ENCODE measurements at places on chromosomes 5 and 9. TPM values are rescaled to one million over a fixed set of nuclear protein-coding genes. Genes with fewer than 3 reads are reported as not detected.

DNA sequence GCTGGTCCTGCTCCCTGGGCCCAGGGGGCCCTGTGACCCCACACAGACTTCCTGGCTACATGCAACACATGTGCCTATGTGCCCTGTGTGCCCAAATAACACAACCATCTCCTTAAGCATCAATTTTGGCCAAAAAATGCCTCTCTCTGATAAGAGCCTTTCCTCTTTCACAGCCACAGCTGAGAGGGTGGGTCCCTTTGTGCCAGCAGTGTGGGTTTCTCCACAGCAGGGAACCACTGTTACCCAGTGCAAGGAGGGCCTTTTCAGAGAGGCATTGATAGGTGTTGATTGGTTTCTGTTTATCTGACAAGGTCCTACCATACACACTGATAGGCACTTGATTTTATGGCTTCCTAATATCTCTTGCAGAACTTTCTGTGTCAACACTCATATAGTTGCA is 42.7 kb downstream of the SYK start:
- no peaks in the 10 kb centered on the region for H3K4me1 ChIP-seq
- no peak overlapping the region for H3K4me3 ChIP-seq
- no peaks in the 10 kb centered on the region for H3K27me3 ChIP-seq
- H3K27ac ChIP-seq: no peak overlapping the region

The FOXD4L4 gene
- 0.21 TPM for total RNA-seq

The DNAI1 gene
- total RNA-seq: not detected

GRCh38 chr9:114806526-114806900 is 674 bp upstream of the TNFSF15 start:
- no peak for DNase-seq
- H3K4me3 ChIP-seq: no peak overlapping the region
- H3K27ac ChIP-seq: no peak overlapping the region
- H3K27me3 ChIP-seq: no peaks in the 10 kb centered on the region
- H3K4me1 ChIP-seq: no peaks in the 10 kb centered on the region
- no peaks in the 10 kb centered on the region for H3K36me3 ChIP-seq

- no peaks in the 10 kb centered on the region for H3K4me1 ChIP-seq
- DNase-seq: no peak
- no peak overlapping the region for H3K4me3 ChIP-seq
Observed at GRCh38 chr5:133122711-133123110, 70.9 kb downstream of the HSPA4 start.

- DNase-seq: no peak
- no peaks in the 10 kb centered on the region for H3K36me3 ChIP-seq
- H3K4me3 ChIP-seq: no peak overlapping the region
- H3K27me3 ChIP-seq: no peaks in the 10 kb centered on the region
Observed at GRCh38 chr5:34531751-34532360, 124.3 kb upstream of the RAI14 start.

DNA sequence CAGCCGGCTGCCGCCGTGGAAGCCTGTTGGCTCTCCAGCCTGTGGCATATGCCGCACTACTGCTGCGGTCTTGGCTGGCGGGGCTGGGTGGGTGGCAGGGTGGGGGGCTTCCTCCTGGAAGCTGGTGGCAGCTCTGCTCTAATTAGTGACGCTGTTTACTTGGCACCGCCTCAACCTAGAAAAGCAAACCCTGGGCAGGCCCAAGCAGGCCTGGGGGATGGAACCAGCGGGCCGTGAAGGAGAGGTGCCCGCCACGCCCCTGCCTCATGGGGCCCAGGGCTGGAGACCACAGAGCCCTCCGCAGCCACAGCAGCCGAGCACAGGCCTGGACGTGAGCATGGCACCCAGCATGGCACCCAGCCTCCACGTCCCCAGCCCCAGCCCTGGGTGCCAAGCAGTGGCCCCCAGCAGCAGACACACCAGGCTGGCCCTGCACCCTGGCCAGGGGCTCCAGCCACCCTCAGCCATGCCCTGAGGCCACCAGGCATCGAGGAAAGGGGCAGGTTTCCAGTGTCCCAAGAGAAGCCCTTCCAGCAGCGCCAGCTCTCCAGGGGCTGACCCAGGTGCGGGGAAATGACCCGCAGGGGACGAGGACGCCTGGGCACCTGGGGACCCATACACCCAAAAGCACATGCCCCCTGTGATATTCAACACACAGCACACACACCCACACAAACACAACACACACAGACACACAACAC is 5.4 kb upstream of the CCDC187 start:
- H3K4me3 ChIP-seq: no peak overlapping the region
- no peak overlapping the region for H3K27ac ChIP-seq
- H3K36me3 ChIP-seq: no peaks in the 10 kb centered on the region
- DNase-seq: no peak
- peaks cover 12% of the 10 kb centered on the region for H3K27me3 ChIP-seq

- H3K36me3 ChIP-seq: no peaks in the 10 kb centered on the region
- no peaks in the 10 kb centered on the region for H3K27me3 ChIP-seq
- no peak overlapping the region for H3K27ac ChIP-seq
- no peak for DNase-seq
Observed at GRCh38 chr5:82376307-82376706, 98.2 kb upstream of the RPS23 start.

The PGGT1B gene
- total RNA-seq: 5.4 TPM

- H3K36me3 ChIP-seq: peaks cover 100% of the 10 kb centered on the region
- no peak overlapping the region for H3K27ac ChIP-seq
- H3K27me3 ChIP-seq: no peaks in the 10 kb centered on the region
Observed at GRCh38 chr9:32427111-32427873, 42.8 kb downstream of the ACO1 start.

Data from heart left ventricle (tissue), 16 donors.